Amygdala (tissue), 56 donors: ENCODE measurements at places on chromosomes 16 and 17.

DNA sequence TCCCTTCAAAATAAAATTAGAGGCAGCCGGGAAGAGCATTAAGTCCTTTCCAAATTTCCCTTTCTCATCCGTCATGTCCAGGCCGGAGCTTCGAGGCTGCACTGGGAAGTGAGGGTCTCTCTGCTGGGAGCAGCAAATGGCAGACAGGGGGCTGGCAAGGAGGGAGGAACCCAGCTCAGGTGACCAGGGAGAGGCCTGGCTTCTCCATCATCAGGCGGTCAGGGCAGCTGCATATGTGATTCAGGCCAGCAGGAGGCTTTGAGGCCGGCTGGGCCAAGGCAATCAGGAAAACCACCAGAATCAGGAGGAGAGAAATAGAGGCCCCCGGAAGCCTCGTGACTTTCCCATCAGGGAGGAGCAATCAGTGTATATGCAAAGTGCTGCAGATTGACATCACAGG, 85.0 kb upstream of the RPL38 start:
- DNase-seq: no peak

- DNase-seq: no peak
Measured at GRCh38 chr16:86962913-86963312, 354.3 kb downstream of the C16orf95 start.

DNA sequence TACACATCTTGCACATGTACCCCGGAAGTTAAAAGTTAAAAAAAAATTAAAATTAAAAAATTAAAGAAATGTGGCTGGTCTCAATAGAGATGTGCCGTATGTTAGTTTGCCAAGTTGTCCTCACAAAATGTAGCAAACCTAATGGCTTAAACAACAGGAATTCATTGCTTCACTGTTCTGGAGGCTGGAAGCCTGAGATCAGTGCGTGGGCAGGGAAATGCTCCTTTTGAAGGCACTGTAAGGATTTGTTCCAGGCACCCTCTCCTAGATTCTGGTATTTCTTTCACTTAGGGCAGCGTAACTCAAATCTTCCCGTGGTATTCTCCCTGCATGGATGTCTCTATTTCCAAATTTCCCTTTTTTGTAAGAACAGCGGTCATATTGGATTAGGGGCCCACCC, 32.7 kb upstream of the MON1B start:
- DNase-seq: no peak

- no peak for DNase-seq
Measured at GRCh38 chr17:34755371-34755770, 176.0 kb downstream of the TMEM132E start.

DNA sequence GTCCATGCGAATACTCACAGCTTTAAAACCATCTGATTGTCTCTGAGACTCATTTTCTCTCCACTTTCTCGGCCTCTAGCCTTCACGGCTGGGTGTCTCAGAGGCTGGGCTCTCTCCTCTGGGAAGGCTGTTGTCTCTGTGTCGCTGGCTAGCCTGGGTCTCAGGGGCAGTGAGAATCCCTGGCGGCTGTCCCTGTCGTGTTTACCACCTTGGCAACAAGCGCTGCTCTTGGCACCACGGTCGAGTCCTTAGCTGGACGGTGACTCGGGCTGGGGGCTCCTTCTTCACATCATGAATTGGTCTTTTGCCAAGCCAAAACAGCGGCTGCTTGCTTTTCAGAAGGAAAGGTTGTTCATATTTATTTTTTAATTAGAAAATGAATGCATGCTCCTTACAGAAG, 81.1 kb downstream of the MSI2 start:
- DNase-seq: no peak
